ENCODE measurements at places on chromosomes 11 and 22.

- no peak for DNase-seq
Measured at GRCh38 chr22:30270832-30271231, 4.2 kb upstream of the OSM start.

DNA sequence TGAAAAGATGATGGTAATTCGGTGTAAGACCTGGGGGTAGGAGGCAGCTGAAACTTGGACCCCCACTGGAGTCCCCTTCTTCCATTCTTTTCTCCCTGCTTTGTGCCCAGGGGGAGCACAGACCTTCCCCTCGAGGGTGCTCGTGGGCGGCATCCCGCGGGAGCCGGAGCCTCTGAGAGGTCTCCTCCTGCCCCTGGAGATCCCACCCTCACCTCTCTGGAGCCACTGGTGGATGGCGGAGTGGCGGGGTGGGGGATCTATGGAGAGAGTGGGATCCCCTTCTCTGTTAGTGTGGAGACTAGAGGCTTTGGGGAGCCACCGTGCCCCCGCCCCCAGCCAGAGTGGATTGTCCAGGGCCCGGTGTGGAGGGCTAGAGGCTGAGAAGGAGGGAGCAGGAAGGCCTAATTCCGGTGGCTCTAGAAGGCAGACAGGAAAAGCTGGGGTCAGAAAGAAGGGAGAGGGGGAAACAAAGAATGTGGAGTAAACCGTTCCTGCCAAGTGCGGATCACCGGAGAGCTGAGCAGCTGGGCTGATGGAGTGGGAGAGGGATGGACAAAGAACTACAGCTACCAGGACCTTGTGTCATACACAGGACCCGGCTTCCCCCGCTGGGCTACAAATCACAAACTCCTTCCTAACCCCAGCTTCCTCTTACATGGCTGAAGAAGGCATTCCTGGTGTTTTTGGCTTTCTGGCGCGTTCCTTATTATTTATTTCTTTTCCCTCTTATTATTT is 41.9 kb downstream of the KCNJ1 start:
- no peak for DNase-seq

GRCh38 chr11:68841718-68842426 is at the start of gene CPT1A:
Gene CPT1A, minus strand, starts transcription at chr11:68841916. Its CDS starts 26,442 bp downstream, at chr11:68815474.
- peak; percentile 71 for DNase-seq

- DNase-seq: no peak
Measured at GRCh38 chr11:9099617-9100016, 8.2 kb upstream of the SCUBE2 start.

DNA sequence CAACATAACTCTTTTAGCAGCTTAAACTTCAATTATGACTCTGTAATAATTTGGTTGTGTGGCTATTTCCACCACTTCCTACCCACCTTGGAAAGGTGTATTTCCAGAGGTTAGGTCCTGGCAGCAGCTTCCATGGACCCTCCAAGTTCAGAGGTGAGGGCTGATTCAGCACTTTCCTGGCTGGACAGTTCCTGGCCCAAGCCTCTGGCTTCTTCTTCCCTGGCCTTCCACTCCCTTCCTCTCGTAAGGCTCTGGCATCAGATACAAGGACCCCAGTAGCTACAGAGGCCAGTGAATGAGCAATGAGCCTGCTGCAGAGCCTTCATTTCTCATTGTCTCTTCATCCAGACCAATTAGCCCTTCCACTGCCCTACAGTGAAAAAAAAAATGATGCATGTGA is 98.1 kb upstream of the KIRREL3 start:
- peak; percentile 62 for DNase-seq

GRCh38 chr22:40911772-40912171 is 39.4 kb upstream of the RBX1 start:
- DNase-seq: no peak
